EL (cell line): ENCODE measurements at places on chromosomes 12 and 14.

DNA sequence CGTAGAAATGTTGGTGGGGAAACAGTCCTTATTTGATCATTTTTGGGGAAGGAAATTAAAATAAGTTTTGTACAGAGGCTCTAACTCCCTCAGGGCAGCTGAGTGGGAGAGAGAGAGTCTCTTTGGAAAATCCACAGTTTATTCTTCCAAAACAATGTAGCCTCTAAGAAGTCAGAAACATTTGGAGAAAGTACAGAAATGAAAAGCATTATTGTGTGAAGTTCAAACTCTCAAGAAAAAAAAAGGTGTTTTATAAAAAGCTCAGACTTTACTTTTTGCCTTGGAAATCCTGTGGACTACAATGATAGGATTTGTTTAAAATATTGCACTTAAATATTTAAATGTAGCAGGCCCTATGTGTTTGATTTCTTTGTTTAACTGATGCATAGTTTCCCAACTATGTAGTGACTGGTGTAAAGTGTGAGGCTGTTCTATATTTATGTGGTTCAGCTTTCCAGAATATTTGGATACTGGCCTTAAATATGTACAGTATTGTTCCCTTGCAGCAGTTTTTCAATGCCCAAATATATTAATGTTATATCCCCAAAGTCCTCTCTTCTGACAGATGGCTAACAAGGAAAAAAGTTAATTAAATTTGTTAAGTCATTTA, 82.0 kb upstream of the OTOGL start:
- DNase-seq: no peak

DNA sequence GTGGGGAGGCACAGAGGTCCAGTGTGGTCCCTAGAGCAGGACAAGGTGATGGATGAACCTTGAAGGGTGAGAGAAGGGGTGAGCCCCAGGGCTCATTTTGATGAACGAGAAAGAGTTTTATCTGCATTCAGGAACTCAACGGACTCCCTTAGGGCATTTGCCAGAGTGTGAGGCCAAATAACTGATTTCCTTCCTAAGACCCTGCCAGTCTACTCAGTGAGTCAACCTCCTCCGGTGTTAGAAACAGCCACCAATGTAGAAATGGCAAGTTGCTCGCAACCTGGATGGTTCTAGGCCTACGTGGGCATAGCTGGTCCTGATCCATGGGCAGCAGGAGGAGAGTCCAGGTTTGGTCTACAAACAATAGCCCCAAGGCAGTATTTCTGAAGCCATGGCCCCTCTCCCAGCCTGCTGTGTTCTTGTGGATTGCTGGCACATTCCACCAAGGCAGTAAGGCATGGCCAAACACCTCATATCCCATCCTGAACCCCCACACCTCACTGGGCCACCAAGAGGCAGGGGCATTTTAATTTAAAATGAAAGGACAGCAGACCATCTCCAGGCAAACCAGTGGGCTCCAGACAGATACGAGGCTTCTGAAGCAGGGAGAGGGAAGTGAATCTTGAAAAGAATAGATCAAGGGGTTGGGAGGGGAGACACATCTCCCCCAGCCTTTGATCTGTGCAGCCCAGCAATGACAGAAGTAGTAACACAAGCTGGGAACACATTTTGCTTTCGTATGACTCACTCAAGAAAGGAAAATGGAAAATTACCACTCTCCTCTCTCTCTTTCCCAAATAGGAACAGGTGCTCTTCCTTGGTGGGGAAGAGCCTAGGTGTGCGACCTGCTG, 25.4 kb upstream of the TESC start:
- DNase-seq: no peak

DNA sequence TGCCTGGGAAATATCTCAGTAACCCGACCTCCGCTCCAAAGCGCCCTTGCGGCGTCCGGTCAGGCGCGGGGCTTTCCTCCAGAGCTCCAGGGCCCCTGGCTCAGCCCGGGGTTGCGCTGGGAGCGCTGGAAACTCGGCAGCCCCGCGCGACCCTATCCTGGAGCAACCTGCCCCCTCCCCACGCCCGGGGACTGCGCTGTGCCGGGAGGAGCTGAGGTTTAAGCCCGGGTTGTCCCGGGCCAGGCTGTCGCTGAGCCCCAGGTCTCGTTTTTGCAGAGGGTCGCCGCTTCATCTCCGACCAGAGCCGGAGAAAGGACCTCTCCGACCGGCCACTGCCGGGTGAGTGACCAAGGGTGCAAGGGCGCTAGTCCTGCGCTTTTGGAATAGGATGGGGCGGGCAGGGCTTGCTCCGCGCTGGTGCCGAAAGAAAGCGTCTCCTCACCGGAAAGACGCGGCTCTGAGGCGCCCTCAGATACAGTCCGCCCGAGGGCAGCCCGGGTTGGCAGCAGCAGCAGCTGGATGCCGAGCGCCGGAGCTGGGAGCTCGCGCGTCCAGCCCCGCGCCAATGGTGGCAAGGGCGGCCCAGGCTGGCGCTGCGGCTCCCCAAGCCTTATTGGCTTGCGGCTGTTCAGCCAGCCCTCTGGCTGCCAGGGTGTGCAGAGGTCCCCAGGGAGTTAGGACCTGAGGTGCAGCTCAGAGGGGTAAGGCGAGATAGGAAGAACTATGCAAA, 1.5 kb downstream of the SPX start:
- DNase-seq: peak; percentile 76

DNA sequence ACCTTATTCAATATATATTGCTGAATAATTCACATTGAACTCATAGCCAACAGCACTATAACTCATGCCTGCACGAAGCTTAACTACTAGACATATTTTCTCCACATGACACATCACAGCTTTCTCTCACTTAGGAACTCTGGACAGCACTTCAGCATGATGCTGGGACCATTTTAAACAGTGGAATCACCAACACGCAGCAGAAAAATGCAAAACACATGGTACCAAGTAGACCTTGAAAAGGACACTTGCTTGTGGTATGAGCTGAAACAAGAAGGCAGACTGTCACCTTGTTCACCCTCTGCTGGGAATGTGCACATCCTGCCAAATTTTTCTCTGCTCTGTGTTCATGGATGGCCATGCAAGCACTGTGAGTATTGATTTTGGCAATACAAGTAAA, 34.8 kb upstream of the CD9 start:
- peak; percentile 33 for DNase-seq

DNA sequence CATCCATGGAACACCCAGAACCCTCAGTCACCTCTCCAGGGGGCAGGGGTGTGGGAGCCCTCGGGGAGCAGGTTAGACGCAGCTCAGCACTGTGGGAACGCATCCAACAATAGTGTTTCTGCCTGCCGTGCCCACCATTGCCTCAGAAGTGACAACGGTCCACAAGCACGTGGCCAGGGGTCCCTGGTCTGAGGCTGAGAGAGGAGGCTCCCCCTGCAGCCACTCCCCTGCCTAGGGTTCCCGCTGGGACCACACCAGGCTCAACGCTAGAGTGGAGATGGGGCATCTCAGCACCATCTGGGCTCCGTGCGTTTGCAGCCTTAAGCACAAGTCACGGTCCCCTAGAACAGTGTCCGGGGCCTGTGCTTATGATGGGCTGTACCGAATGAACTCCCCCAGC, 62.7 kb downstream of the TESC start:
- no peak for DNase-seq

- no peak for DNase-seq
Measured at GRCh38 chr12:91387461-91388134, 205.0 kb upstream of the DCN start.
